Iris pigment epithelial cell (primary cell): ENCODE measurements at places on chromosomes 5 and 9.

GRCh38 chr5:179250561-179251225 lies 94.6 kb downstream of the ADAMTS2 start:
- no peak for DNase-seq

DNA sequence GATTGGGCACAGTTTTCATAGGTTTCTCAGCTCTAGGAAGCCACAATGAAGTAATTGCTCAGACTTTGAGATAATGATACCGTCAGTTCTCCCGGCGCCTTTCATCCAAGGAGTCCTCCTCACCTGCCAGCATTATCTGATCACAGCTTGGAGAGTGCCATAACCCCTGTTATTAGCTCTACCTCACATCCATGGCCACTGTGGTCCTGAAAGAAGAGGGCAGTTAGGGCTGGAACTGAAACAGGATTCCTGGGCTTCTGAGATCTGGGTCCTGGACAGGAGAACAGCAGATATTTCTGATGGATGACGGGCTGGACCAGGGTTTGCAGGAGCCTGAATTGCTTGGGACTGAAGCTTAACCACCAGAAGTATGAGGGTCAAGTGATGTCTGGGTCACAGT lies 13.5 kb downstream of the RGS3 start:
- no peak for DNase-seq

- no peak for DNase-seq
These were observed 480.4 kb upstream of the TUSC1 start for GRCh38 chr9:26158631-26159150.

- DNase-seq, result no peak
These were observed 32.8 kb upstream of the FANCC start for GRCh38 chr9:95350266-95350665.

GRCh38 chr9:79046401-79046800 lies 525.4 kb upstream of the TLE4 start:
- DNase-seq, result no peak

DNA sequence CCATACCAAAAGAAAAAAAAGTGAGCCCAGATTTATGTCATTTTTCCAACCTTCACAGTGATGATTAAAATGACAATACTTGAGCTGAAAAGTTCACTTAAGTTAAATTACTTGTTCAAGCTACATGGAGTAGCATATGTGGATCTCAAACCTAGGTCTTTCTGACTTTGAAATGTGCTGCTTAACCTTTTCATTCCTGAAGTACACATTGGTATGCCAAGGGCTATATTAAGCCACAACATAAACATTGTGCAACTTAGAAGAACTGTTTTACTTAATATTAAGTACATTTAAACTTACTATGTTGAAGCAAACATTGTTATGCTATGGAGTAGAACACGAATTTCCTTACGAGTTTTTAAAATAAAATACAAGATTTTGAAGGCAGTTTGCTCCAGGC lies 105.0 kb downstream of the GIN1 start:
- peak; percentile 88 for DNase-seq

GRCh38 chr9:136567651-136568287 lies 21.9 kb upstream of the NOTCH1 start:
- DNase-seq, result peak; percentile 80

- DNase-seq, result no peak
These were observed 323.5 kb upstream of the SLC24A2 start for GRCh38 chr9:20112205-20112783.

DNA sequence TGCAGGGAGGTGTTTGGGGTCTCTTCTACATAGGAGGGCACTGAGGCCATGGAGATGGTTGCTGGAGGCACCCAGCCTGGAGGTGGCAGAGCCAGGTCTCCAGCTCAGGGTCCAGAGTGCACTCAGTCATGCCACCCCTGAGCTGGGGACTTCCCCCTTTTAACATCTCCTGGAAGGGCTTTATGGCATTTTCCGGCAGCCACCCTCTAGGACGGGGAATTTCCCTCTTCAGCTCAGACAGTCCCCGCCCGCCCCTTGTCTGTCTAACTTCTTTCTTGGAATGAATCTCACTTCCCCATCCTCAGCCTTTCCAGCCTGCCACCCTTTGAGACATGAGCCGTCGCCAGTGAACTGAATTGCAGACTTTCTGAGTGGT lies 49.9 kb downstream of the COL15A1 start:
- no peak for DNase-seq

GRCh38 chr9:36945999-36946398 lies 88.1 kb downstream of the PAX5 start:
- no peak for DNase-seq

GRCh38 chr5:13739479-13739878 lies 205.0 kb downstream of the DNAH5 start:
- DNase-seq, result no peak

DNA sequence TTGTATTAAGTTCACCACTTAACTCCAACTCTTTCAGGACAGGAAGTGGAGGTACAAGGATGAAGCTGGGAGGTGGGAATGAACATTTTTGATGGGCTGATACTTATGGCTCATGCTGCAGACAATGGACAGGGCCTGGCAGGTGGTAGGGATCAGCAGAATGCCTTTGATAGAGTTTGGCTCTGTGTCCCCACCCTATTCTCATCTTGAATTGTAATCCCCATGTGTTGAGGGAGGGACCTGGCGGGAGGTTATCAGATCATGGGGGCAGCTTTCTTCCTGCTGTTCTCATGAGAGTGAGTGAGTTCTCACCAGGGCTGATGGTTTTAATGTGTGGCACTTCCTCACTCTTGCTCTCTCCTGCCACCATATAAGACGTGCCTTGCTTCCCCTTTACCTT lies 87.3 kb upstream of the PRLR start:
- DNase-seq, result no peak

DNA sequence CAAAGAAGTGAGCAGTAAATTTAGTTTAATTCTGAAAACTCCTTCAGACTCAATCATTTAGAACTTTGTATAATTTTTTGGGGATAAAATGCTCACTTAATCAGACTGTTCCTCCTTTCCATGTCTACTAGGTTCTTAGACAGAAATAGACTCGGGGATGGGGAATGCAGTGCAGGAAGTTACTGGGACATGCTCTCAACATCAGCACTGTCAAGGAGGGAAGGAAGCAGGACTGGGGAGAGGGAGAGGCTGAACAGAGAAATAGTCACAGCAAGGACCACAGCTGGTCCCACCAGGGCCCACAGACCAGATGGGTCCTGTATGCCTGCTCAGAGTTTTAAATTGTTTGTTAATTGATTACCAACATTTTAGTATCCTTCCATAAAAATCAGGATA lies 310.1 kb upstream of the MSX2 start:
- DNase-seq, result no peak

- no peak for DNase-seq
These were observed 309.3 kb upstream of the SEMA6A start for GRCh38 chr5:116883875-116884274.

- DNase-seq, result peak; percentile 99
These were observed 178.5 kb downstream of the C9orf152 start for GRCh38 chr9:110029429-110029955.
